ENCODE measurements at places on chromosomes 12 and 14. TPM values are rescaled to one million over a fixed set of nuclear protein-coding genes. Genes with fewer than 3 reads are reported as not detected.

Gene TNS2
- total RNA-seq: 13.1 TPM

Gene AMHR2
- 0.29 TPM for total RNA-seq

Gene ACOT4
- 3.9 TPM for total RNA-seq

Gene TPPP2
- not detected for total RNA-seq

Gene CAPZA3
- not detected for total RNA-seq

Gene SLC16A7
- 11.4 TPM for total RNA-seq

Gene ADGRD1
- not detected for total RNA-seq

Gene AVPR1A
- not detected for total RNA-seq

Gene PTPRO
- total RNA-seq: not detected

Gene TMEM52B
- not detected for total RNA-seq

Gene GYS2
- not detected for total RNA-seq

Gene PLCZ1
- not detected for total RNA-seq

Gene PRPF40B
- total RNA-seq: 16.2 TPM

Gene FAM181A
- not detected for total RNA-seq

Gene KLRG1
- total RNA-seq: 0.15 TPM

Gene GNS
- 55.1 TPM for total RNA-seq

Gene LRRC9
- not detected for total RNA-seq

Gene CD27
- not detected for total RNA-seq

Gene KRT86
- 1.2 TPM for total RNA-seq

Gene FITM1
- not detected for total RNA-seq

Gene SLC38A4
- total RNA-seq: not detected

Gene TAS2R31
- total RNA-seq: 0.75 TPM

Gene DHRS4
- total RNA-seq: 103 TPM

Gene SDR9C7
- total RNA-seq: not detected

Gene ACSS3
- total RNA-seq: not detected

Gene GLT1D1
- not detected for total RNA-seq

Gene ASIC1
- 6.3 TPM for total RNA-seq

Gene OSGEP
- total RNA-seq: 57.7 TPM

Gene SERPINA10
- total RNA-seq: not detected

Gene PDE3A
- total RNA-seq: 2.0 TPM

Gene CLEC4A
- not detected for total RNA-seq

All from PC-3 (cell line).